GM18507 (cell line): ENCODE measurements at places on chromosomes 1 and 21.

GRCh38 chr1:52601519-52601918, 652 bp upstream of the GPX7 start:
- DNase-seq: no peak

GRCh38 chr1:8018492-8019228, 7.4 kb downstream of the ERRFI1 start:
- DNase-seq: no peak

GRCh38 chr1:201028461-201028889, 5.0 kb upstream of the KIF21B start:
- DNase-seq: no peak

- no peak for DNase-seq
Observed at GRCh38 chr1:203124546-203125317, 2.8 kb upstream of the ADORA1 start.

- no peak for DNase-seq
Observed at GRCh38 chr1:155794605-155795245, 62.3 kb downstream of the GON4L start.

- DNase-seq: no peak
Observed at GRCh38 chr1:221565711-221566110, 176.2 kb downstream of the DUSP10 start.

- DNase-seq: no peak
Observed at GRCh38 chr1:27428316-27429028, 36.0 kb downstream of the GPR3 start.

DNA sequence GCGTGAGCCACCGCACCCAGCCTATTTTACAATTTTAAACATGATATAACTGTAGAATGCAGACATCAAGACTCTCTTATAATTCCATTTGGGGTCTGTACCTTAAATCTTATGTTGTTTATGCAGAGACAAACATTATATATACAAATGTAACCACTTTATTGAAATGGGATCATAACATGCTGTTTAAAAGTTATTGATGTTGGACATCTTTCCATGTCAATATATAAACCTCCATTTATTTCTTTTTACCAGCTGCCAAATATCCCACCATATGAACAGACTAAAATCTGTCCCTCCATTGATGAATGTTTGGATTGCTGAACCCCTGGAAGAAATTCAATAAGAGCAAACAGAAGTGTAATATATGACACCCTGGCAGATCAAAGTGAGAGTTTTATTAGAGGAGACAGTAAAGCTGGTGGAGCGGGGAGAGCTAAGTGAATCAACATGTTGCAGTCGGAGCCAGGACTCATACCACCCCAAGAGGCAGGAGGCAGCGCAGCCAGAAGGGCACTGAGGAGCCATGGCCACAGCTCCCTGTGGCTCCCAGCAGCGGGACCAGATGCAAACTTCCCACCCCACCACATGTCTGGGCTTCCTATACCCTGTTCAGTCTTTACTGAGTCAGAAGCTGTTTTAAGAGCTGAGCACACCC, 4.7 kb upstream of the PCSK9 start:
- no peak for DNase-seq

- DNase-seq: no peak
Observed at GRCh38 chr1:29017235-29017634, 102.9 kb downstream of the EPB41 start.

DNA sequence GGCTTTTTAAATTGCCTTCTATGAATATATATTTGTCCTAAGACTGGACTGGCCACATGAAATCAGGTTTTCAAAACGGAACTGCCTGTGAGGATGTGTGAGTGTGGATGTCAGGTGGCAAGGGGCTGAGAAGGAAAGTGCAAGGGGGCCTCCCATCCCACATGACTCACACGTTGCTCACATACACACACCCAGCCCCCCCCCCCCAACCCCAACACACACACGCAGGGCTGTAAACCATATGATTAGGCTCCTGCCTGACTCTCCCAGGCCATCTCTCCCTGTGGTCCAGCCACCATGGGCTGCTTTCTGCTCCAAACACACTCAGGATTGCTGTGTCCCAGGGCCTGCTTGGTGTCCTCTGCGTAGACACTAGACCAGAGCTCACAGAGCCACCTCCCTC, 22.4 kb downstream of the DEGS1 start:
- no peak for DNase-seq

GRCh38 chr21:34091607-34092006, 18.2 kb downstream of the MRPS6 start:
- no peak for DNase-seq

DNA sequence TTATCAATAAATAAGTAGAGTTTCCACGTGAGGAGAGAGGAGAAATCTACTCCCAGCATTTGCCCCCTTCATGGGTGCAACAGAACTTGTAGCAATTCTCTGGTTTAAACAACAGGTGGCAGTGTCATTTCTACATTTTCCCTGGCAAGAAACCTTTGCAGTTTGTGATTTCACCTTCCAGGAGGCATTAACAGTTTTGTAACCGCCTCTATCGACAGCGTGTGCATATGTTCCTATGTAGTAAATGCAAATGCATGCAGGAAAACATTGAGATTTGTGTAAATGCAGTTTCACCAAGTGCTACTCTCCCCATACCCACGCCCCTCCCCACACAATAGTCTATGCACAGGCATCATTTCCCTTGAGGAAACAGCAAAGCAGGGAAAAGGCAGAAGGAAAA, 494.7 kb downstream of the SMYD3 start:
- no peak for DNase-seq
